Activated naive CD4-positive, alpha-beta T cell treated with anti-CD3 and anti-CD28 coated beads, Interleukin-2, amount 50 U/mL, for 72 hours (primary cell): ENCODE measurements at places on chromosomes 1 and 21. TPM values are rescaled to one million over a fixed set of nuclear protein-coding genes. Genes with fewer than 3 reads are reported as not detected.
A peak's percentile ranks its signal among the peaks of the same experiment; 100 is the strongest.

Gene COL24A1
- not detected for total RNA-seq

Gene PLEKHN1
- total RNA-seq, result 1.9 TPM

Gene AMY2A
- not detected for total RNA-seq

Gene MFAP2
- total RNA-seq, result not detected

Gene DLGAP3
- 0.84 TPM for total RNA-seq

Gene PPIE
- 70.6 TPM for total RNA-seq

Gene ITLN2
- not detected for total RNA-seq

Gene LSM10
- total RNA-seq, result 34.3 TPM

Gene CD101
- total RNA-seq, result 0.09 TPM

Gene PLEKHA6
- 2.6 TPM for total RNA-seq

Gene ZNF648
- 0.12 TPM for total RNA-seq

Gene SPRR2G
- total RNA-seq, result not detected

Gene TGFB2
- 0.07 TPM for total RNA-seq

- DNase-seq, result no peak
Measured at GRCh38 chr1:117096951-117097408, 24.6 kb downstream of the TRIM45 start.

GRCh38 chr1:113542221-113542701, 151.9 kb downstream of the MAGI3 start:
- DNase-seq, result no peak

GRCh38 chr1:193771596-193771995, 585.2 kb upstream of the B3GALT2 start:
- no peak for DNase-seq

GRCh38 chr1:11634365-11635192, 19.6 kb downstream of the FBXO2 start:
- no peak for DNase-seq

- DNase-seq, result no peak
Measured at GRCh38 chr1:186188004-186188539, 187.0 kb downstream of the TPR start.

DNA sequence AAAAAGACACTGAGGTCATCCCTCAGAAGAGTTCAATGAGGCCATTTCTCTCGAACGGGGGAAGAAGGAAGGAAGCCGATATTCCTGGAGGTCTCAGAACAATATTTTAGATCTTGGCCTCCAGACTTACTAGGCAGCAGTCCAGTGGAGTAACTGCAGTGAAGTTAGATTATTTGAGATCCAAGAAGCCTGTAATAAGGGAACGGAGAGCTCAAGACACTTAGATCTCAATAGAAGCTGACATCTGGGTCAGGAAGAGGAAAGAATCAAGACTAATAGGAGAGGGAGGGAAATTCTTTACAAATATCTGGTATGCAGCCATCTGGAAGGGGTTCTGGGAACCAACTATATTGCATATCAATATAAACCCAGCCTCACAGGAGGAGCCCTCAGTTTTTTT, 13.6 kb upstream of the ENAH start:
- no peak for DNase-seq

DNA sequence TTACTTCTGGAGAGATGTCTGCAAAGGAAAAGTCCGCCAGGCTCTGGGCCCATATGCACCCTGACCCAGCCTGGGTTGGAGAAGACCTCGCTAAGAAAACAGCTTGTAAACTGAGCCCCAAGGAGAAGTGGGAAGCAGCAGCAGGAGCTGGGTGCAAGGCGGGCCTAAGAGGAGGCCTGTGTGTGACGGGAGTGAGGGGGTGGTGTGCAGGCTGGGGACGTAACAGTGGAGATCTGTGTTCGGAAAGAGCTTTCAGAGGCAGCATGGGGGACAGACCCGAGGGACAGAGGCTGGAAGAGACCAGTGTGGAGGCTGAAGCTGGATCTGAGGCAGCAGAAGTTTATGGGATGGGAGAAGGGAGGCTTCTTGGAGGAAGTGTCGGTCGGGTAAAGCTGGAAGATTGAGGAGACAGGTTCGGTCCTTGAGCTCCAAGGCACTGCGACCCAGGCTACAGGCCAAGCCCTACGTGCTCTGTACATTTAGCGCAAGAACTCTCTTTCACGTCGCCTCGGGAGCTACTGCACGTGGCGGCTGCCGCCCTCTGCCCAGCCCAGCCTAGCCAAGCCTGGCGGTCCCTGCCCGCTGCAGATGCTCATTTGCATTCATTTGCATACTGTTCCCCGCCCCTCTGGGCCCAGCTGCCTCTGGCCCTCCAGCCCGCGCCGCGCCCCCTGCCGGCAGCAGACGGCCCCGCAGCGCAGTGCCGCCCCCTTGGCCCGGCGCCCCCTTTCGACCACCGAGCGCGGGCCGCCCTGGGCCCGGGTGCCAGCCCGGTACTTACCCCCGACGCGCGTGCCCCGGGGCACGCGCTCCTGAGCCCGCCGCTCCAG, 6.3 kb downstream of the HPCA start:
- no peak for DNase-seq

DNA sequence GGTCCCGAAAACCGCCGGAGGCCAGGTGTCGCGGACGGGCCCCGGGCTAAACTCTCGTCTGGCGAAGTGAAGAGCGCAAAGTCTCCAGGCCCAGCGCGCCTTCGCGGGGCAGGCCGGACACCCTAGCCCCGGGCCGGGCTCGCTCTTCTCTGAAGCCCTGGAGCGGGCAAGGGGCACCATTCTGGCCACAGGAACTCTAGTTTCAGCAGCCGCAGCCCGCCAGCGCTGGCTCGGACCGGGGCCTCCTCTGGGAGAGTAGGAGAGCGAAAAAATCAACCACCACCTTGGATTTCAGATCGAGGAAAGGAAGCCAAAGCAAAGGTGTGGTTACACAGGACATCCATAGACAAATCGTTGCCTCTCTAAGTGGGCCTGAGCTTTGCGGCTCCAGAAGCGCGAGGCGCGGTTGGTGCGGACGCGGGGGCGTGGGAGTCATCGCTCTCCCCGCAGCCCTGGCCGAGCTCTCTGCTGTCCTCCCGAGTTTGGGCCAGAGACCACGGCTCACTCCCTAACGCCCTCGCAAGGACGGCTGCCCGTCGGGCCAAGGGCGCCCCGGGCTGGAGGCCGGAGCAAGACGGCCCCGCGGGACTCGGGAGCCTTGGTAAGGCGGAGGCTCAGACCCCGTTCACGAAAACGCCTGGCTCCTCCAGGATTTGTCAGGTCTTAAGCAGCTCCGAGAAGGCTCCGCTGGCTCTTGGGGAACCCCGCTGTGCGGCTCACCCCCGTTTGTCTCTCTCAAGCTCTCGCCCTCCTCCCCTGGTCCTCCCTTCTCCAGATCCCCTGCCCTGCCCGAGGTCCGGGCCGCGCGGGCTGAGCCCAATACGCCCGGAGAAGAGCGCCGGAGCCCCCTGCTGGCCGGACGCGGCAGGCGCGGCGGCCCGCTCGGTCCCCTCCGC, 132.9 kb upstream of the DPYD start:
- peak; percentile 65 for DNase-seq

DNA sequence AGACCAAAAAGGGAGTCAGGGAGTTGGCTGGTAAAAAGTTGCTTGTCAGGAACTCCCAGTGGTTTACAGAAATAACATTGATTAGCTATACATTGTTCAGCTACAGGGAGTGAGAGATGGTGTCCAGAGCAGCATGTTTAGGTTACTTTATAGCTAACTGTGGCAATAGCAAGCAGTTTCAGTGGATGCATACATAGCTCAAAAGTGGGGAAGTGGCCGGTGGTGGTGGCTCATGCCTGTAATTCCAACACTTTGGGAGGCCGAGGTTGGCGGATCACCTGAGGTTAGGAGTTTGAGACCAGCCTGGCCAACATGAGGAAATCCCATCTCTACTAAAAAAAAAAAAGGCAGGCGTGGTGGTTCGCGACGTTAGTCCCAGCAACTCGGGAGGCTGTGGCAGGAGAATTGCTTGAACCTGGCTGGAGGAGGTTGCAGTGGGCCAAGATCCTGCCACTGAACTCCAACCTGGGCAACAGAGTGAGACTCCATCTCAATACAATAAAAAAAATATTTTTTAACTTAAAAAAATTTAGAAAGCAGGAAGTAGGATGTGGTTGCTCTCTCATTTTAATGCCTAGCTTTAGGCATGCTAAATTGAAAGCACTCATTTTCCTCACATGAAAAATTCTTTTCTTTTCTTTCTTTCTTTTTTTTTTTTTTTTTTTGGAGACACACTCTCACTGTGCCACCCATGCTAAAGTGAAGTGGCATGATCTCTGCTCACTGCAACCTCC, 109.7 kb downstream of the PPIAL4G start:
- peak; percentile 14 for DNase-seq

DNA sequence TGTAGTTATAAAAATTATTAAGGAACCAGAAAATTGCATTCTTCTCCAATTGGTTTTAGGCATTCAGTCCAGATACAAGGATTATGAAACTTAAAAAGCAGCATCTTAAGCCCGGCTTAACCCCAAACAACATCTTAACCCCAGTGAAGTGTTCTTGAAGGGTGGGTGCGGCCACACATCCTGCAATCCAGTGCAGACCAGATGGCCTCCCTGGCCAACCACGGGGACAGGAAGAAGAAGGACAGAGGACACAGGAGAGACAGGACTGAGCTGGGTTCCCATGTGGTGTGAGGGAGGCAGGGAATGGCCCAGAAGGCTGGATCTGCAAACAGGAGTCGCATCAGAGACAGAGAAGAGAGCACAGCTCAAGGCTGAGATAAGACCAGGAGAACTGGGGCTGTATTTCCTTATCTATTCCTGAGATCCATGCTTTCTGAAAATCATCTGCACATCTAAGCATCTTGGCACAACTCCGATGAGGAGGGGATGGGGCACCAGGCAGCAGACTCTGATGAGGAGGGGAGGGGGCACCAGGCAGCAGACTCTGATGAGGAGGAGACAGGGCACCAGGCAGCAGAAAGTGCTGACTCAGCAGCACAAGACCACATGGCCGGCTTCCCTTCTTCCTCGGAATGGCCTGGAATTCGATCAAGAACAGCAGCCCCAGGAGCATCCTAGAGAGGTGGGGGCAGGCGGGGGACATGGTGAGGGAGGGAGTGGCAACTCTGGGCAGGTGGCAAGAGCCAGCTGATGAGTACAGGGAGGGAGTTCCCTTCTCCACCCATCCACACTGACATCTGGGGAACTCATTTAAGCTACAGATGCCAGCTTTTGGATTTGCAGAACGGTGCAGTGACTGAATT, 26.6 kb downstream of the ABCG1 start:
- no peak for DNase-seq

DNA sequence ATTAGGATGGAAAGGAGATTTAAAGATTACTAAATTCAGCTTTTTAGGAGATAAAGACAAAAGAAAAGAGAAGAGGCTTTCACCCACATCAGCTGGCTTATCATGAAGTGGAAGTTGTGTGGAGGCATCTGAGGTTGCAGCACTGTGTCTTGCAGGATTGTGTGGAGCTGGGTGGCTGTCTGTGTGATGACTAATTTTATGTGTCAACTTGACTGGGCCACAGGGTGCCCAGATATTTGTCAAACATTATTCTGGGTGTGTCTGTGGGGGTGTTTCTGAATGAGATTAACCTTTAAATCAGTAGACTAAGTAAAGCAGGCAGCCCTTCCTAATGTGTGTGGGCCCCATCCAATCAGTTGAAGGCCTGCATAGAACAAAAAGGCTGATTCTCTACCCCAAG, 3.9 kb downstream of the KCNA10 start:
- no peak for DNase-seq

DNA sequence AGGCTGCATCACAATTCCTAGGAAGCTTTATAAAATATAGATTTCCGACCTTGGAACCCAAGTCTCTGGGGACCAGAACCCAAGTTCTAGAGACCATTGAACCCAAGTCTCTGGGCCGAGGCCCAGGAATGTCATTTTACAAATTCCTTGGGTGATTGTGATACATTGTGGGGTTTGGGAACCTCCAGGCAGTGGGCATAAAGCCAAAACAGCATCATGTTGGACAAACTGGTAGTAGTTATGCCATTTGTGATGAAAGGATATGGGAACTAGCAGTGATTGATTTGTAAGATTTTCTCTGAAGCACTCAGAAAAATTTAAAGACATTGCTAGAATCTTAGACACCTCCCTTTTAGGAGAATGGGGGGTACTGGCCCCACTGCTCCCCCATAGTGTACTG, 160.2 kb downstream of the HIVEP3 start:
- no peak for DNase-seq

GRCh38 chr1:24205345-24206082, 18.4 kb upstream of the IFNLR1 start:
- DNase-seq, result no peak

- no peak for DNase-seq
Measured at GRCh38 chr1:65431111-65431705, 10.7 kb downstream of the LEPR start.

- no peak for DNase-seq
Measured at GRCh38 chr1:201694608-201695335, 134.2 kb upstream of the IPO9 start.

DNA sequence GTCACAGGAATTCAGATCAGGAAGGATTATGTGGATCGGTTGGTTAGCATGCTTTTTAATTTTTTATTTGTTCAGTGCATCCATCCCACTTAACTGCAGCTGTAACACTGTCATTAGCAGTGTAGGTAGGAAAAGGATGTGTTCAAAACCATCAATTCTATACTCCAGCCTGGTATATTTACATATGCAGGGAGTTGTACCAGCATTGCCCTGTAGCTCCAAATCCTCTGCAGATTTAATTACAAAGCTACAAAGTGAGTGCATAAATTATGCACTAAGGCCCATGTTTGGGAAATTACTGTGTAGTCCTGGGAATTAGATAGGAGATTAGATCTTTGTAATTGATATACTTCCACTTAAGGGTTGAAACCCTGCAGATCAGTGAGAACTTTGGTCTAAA, 15.9 kb upstream of the OSBPL9 start:
- DNase-seq, result no peak

DNA sequence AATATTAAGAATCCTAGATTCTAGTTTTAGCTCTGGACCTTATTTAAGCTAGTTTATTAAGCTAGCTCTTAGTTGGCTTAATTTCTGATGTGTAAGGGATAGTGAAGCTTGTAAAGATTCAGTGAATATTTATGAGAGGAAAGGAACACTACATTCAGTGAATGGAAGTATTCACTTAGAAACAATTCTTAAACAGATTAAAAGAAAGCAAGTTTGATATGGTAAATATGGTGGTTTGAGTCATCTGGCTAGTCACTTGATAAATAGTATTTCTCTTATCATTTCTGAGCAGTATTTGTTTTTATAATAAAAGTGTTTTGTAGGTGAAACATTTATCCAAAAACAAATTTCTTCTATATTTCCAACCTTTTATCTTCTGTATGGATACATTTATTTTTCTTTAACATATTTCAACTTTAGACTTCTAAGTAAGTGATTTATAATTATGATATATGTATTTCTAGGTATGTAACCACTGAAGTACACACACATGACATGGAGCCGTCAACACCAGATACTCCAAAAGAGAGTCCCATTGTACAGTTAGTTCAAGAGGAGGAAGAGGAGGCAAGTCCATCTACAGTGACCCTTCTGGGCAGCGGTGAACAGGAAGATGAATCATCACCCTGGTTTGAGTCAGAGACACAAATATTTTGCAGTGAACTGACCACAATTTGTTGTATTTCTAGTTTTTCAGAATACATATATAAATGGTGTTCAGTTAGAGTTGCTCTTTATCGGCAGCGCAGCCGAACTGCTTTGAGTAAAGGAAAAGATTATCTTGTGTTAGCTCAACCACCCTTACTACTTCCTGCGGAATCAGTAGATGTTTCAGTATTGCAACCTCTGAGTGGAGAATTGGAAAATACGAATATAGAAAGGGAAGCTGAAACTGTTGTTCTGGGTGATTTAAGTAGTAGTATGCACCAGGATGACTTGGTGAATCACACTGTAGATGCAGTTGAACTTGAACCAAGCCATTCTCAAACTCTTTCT, 55.6 kb downstream of the SUCO start:
- no peak for DNase-seq

GRCh38 chr1:19533626-19534025, 48.3 kb upstream of the CAPZB start:
- DNase-seq, result no peak

- DNase-seq, result no peak
Measured at GRCh38 chr1:8727809-8728213, 89.6 kb downstream of the RERE start.

- DNase-seq, result no peak
Measured at GRCh38 chr1:168719306-168720111, 9.5 kb downstream of the DPT start.
